Naive B cell (primary cell): ENCODE measurements at places on chromosomes 7 and 10. TPM values are rescaled to one million over a fixed set of nuclear protein-coding genes. Genes with fewer than 3 reads are reported as not detected.

SORCS1 gene
- polyA plus RNA-seq = not detected

GNAT3 gene
- polyA plus RNA-seq = not detected

CCL24 gene
- polyA plus RNA-seq = not detected

TSPAN33 gene
- 92.8 TPM for polyA plus RNA-seq

RALA gene
- 39.5 TPM for polyA plus RNA-seq

SYNPO2L gene
- polyA plus RNA-seq = not detected

CXCL12 gene
- not detected for polyA plus RNA-seq

FAM20C gene
- polyA plus RNA-seq = not detected

NUDCD3 gene
- 68.5 TPM for polyA plus RNA-seq

PDZD7 gene
- not detected for polyA plus RNA-seq

GIMAP7 gene
- 1.8 TPM for polyA plus RNA-seq

SYCE1 gene
- polyA plus RNA-seq = 2.2 TPM

CDH23 gene
- polyA plus RNA-seq = 0.24 TPM

EXOSC1 gene
- 59.9 TPM for polyA plus RNA-seq

MSMB gene
- polyA plus RNA-seq = not detected

DPCD gene
- not detected for polyA plus RNA-seq

TECTB gene
- not detected for polyA plus RNA-seq

HABP2 gene
- not detected for polyA plus RNA-seq

SCIN gene
- polyA plus RNA-seq = 0.48 TPM
